ENCODE measurements at places on chromosomes 16 and 17.

GRCh38 chr17:79832218-79833109, 6.8 kb downstream of the CBX4 start:
- DNase-seq, result no peak

DNA sequence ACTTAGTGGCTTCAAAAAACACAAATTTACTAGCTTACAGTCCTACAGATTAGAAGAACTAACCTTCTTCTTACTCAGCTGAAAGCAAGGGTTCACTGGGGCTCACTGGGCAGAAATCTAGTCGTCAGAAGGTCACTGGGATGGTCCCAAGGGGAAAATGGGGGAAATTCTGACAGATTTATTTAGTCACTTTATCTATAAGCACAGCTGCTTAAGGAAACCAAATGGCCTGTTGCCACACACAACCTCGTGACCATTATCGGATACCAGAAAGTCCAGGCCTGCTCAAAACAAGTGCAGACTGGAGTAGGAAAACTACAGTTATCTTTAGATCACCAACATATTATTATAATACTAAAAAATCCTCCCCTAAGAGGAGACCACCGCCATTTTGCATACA, 374.6 kb upstream of the ASIC2 start:
- DNase-seq, result no peak

DNA sequence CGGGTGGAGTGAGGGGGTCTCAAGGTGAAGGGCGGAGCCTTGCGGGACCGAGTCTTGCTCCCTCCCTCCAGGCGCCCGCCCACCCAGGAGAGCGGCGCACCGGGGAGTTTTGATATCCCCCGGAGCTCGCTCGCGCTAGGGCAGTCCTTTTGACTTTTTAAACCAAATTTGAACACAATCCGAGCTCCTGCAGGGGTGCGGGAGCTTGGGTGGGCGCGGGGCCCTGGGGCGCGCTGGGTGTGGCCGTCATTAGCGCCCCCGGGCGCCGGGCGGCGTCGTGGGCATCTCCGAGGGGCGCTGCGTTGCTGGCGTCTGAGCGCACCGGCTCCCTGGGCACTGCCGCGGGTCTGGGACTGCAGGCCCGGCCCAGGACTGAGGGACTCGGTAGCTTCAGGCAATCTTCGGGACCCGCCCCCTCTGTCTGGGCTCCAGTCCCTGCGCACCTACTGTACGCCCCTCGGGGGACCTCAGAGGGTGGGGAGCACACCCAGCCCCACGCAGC, 10.9 kb downstream of the MAF start:
- DNase-seq, result no peak

DNA sequence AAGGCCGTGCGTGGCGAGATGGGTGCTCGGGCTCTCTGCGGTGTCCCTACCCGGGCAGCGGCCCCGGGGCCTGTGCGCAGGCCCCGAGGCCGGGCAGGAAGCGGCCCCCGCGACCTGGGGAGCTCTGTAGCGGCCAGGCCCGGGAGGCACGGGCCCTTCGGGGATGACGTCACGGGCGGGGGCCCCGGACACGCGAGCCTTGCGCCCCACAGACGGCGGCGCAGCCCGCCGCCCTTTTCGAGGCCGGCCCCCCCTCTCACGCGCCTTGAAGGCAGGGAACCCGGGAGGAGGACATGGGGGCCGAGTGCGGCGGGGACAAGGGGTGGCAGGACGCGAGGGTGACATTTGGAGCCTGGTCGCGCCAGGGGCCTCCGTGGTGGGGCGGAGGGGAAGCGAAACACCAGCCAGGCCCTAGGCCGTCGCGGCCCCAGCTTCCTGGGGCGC, 1.1 kb downstream of the RAI1 start:
- DNase-seq, result peak; percentile 55

- no peak for DNase-seq
Observed at GRCh38 chr17:82805254-82805653, 34.6 kb downstream of the ZNF750 start.

GRCh38 chr17:66462010-66462409, 159.6 kb downstream of the PRKCA start:
- DNase-seq, result no peak
